ENCODE measurements at places on chromosomes 11 and 22. TPM values are rescaled to one million over a fixed set of nuclear protein-coding genes. Genes with fewer than 3 reads are reported as not detected.

DNA sequence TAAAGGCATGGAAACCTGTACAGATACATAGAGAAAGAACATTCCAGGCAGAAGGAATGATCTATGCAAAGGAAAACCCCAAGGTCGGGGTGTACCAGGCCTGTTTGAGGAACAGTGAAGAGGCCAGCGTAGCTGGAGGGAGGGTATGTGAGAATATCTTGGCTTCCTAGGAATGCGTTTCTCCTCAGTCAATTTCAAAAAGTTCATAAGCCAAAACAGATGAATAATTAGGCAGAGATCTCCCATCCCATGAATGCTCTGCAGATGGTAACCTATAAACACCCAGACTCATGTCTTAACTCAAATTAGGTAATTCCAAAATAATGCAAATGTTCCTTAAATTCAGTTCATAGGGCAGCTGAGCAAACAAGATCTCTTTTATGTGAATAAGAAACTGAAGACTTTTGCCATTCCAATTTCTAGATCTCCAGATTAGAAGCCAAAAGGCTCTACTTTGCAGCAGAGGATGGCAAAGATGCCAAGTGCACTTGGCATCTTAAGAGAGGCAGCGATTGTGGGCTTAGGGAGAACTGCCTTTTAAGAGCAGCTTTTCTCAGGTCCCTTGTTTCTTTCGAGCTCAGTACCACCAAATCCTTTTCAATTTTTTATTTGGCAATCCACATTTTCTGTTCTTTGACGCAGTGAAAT lies 13.2 kb downstream of the FAM118B start:
- no peaks in the 10 kb centered on the region for H3K27me3 ChIP-seq
- no peak for DNase-seq
- no peaks in the 10 kb centered on the region for H3K4me1 ChIP-seq
- no peaks in the 10 kb centered on the region for H3K36me3 ChIP-seq

DNA sequence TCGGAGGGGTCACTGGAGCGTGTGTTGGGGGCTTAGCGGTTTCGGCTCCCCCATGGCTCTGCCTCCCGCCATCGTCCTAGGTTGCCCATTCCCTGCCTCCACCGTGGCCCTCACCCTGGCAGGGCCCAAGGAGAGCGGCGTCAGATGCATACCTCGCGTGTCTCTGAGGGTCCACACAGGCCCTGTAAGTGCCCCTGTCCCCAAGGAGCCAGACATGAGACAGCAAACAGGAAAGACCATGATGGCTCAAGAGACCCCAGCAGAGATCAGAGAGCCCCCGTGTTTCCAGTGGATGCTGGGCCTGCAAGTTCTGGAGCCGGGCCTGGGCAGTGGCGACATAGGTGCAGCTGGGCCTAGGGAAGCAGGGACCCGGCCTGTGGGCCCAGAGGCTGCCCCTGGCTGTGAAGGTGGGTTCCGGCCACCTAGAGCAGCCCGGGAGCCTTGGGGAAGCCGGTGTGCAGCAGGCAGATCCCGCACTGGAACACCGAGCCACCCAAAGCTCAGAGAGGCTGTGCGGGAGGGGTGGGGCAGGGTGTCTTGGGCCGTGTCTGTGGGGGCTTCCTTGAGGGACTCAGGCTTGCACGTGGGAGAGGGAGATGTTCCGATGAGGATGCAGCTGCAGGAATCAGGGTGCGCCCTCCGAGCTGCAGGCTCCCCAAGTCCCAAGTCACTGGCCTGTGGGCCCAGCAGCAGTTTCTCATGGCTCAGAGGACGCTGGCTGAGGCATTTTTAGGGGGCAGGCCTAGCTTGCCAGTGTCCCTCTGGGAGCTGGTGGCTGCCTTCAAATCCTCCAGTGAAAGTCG lies 126.4 kb downstream of the KCNQ1OT1 start:
- no peak overlapping the region for H3K4me3 ChIP-seq
- H3K27me3 ChIP-seq = no peaks in the 10 kb centered on the region
- H3K36me3 ChIP-seq = no peaks in the 10 kb centered on the region
- no peak overlapping the region for H3K27ac ChIP-seq

GRCh38 chr11:93838967-93839366 lies 11.5 kb downstream of the VSTM5 start:
- H3K36me3 ChIP-seq = no peaks in the 10 kb centered on the region
- H3K4me3 ChIP-seq = no peak overlapping the region
- no peaks in the 10 kb centered on the region for H3K27me3 ChIP-seq
- H3K4me1 ChIP-seq = no peaks in the 10 kb centered on the region
- DNase-seq = no peak
- H3K27ac ChIP-seq = no peak overlapping the region

DNA sequence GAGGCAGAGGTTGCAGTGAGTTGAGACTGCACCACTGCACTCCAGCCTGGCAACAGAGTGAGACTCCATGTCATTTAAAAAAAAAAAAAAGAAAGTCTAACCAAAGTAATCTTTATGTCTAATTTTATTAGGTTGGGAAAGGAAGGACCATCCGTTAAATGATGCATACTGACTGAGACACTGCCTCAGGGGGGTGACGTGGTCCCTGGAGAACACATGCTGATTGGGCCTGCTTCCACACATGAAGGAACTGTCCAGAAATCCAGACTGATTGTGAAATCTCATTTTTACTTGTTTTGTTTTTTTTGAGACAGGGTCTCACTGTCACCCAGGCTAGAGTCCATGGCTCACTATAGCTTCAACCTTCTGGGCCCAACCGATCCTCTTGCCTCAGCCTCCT lies 5.5 kb downstream of the SF3A1 start:
- DNase-seq = no peak
- peaks cover 10% of the 10 kb centered on the region for H3K4me1 ChIP-seq
- peaks cover 81% of the 10 kb centered on the region for H3K36me3 ChIP-seq
- no peak overlapping the region for H3K27ac ChIP-seq

DNA sequence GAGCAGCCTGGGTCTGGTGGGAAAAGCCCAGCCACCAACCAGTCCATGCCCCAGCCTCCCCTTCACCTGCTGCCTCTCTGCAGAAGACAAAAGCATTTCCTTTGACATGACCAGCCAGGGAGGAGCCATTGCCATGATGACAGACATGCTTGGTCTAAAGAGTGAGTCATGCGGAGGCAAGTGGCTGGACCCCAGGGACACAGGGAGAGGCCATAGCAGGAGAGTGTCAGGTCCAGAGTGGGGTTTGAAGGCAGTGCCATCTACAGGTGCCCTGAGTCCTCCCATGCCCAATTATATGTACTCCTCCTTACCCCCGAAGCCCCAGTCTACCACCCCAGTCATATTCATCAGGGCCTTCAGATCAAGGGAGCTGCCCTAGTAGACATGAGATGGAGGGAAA lies 67.4 kb downstream of the SCN3B start:
- no peak overlapping the region for H3K4me3 ChIP-seq
- H3K4me1 ChIP-seq = peaks cover 5% of the 10 kb centered on the region
- no peak for DNase-seq

- no peaks in the 10 kb centered on the region for H3K36me3 ChIP-seq
- no peak overlapping the region for H3K27ac ChIP-seq
- no peak for DNase-seq
- H3K4me1 ChIP-seq = no peaks in the 10 kb centered on the region
- H3K27me3 ChIP-seq = no peaks in the 10 kb centered on the region
These were observed 17.5 kb downstream of the PDGFD start for GRCh38 chr11:104146421-104146820.

DNA sequence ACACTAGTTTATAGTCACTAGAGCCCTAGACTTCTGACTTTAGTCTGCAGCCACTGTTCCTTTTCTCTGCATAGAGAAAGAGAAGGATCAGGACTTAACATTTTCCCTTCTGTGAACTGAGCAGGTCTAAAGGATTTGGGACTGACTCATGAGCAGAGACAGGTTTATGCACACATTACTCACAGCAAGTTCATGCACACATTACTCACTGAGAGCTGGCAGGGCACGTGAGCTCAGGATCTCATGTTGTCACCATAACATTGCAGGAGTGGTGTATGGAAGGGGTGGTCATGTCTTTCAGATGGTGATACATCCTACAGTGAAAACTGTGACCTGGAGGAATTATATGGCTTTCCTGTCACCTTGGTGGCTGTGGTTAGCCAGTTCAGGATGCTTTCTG lies 56.4 kb downstream of the CEP164 start:
- H3K4me3 ChIP-seq = no peak overlapping the region
- H3K36me3 ChIP-seq = no peaks in the 10 kb centered on the region
- H3K27me3 ChIP-seq = no peaks in the 10 kb centered on the region
- DNase-seq = no peak
- no peak overlapping the region for H3K27ac ChIP-seq

DNA sequence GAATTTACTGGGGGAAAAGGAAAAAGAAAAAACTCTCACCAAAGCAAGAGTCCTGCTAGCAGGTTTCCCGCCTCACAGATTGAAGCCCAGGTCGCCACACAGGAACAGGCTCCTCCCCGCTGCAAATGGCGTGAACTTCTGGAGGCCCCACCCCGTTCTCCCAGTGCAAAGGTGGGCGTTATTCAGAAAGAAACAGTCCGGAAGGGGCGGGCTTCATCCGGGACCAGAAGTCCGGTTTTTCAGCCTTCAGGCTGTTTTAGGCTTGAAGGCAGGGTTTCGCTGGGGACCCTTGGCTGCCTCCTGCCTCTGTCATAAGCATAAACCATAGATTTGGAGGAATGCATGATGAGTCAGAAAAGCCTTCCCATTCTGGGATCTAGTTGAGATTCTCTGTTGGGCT lies 148.3 kb upstream of the POU2AF2 start:
- H3K4me3 ChIP-seq = no peak overlapping the region
- no peaks in the 10 kb centered on the region for H3K36me3 ChIP-seq
- no peaks in the 10 kb centered on the region for H3K4me1 ChIP-seq
- DNase-seq = no peak
- H3K27me3 ChIP-seq = no peaks in the 10 kb centered on the region
- no peak overlapping the region for H3K27ac ChIP-seq

- H3K27me3 ChIP-seq = peaks cover 2% of the 10 kb centered on the region
- no peaks in the 10 kb centered on the region for H3K4me1 ChIP-seq
- no peak for DNase-seq
- H3K27ac ChIP-seq = no peak overlapping the region
- H3K4me3 ChIP-seq = no peak overlapping the region
These were observed 52.1 kb downstream of the CNTF start for GRCh38 chr11:58674609-58675008.

- H3K4me1 ChIP-seq = peaks cover 47% of the 10 kb centered on the region
- H3K27ac ChIP-seq = peak overlapping the region; percentile 90
- H3K27me3 ChIP-seq = no peaks in the 10 kb centered on the region
- no peak overlapping the region for H3K4me3 ChIP-seq
These were observed 33.1 kb upstream of the SMPD1 start for GRCh38 chr11:6357222-6357621.

DNA sequence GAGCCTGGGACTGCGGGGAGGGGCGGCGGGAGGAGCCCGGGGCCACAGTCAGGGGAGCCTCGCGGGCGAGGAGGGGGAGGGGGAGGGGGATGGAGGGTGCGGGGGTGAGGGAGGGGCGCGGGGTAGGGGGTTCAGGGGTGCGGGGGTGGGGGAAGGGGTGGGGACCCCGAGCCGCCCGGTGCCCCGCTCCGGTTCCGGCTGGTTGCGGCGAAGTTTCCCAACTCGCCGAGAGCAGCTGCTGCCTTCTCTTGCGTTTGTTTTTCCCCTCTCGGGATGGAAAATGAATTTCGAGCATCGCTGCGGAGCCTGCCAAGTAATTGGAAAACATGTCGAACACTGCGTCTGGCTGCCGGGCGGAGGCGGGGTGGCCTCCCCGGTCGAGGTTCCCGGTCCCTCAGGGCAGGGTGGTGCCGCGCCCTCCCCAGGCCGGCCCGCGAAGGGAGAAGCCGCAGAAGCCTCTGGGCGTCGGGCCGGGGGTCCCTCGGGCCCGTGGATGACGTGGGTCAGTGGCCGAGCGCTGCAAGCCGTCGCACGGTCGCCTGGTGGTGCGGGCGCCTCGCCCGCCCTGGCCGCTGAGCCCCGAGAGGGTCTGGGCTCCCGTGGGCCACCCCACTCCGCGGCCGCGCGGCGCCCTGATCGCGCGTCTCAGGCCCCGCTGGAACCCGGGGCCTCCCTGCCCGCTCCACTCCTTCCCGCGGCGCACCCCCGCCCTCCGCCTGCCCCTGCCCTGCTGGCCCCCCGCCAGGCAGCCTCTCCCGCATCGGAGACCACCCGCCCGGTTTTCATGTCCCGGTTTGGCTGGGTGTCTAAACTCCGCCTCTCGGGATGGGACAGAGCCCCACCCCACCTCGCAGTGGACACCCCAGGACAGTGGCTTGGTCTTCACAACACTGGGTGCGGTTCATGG lies 12.1 kb downstream of the SPATA19 start:
- no peak overlapping the region for H3K27ac ChIP-seq
- H3K4me1 ChIP-seq = no peaks in the 10 kb centered on the region
- no peaks in the 10 kb centered on the region for H3K27me3 ChIP-seq

GRCh38 chr22:46823654-46824053 lies 61.2 kb downstream of the TBC1D22A start:
- peaks cover 15% of the 10 kb centered on the region for H3K4me1 ChIP-seq
- H3K27ac ChIP-seq = no peak overlapping the region
- no peaks in the 10 kb centered on the region for H3K36me3 ChIP-seq
- H3K27me3 ChIP-seq = no peaks in the 10 kb centered on the region

DNA sequence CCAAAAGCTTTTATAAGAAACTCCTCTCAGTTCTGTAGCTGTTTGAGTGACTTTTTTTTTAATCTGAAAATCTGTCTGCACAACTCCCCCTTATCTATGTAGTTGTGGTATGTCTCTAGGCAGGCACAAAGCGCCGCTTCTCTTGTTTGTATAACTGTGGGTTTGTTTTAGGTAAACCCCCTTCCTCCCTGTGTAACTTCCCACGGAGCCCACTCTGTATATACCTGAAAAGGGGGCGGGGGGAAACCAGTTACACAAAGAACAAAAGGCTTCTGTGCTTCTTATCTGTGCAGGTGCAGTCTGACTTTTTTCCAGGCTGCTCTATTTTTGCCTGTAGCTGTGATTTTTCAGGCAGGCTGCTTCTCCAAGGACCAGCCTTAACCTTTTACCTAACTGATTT lies 13.2 kb downstream of the OR10AG1 start:
- no peak overlapping the region for H3K4me3 ChIP-seq
- DNase-seq = no peak
- H3K4me1 ChIP-seq = no peaks in the 10 kb centered on the region
- no peak overlapping the region for H3K27ac ChIP-seq
- H3K36me3 ChIP-seq = no peaks in the 10 kb centered on the region
- H3K27me3 ChIP-seq = no peaks in the 10 kb centered on the region

GRCh38 chr11:7520011-7520942 lies 6.5 kb downstream of the PPFIBP2 start:
- H3K4me1 ChIP-seq = no peaks in the 10 kb centered on the region
- H3K27me3 ChIP-seq = no peaks in the 10 kb centered on the region
- no peak for DNase-seq
- H3K36me3 ChIP-seq = no peaks in the 10 kb centered on the region
- no peak overlapping the region for H3K4me3 ChIP-seq

Gene FGF19
- total RNA-seq = 10.3 TPM

Gene TIGD3
- 0.25 TPM for total RNA-seq

Gene GRIA4
- not detected for total RNA-seq

Gene TSPAN4
- 118 TPM for total RNA-seq

Gene FZD4
- 0.91 TPM for total RNA-seq

Gene SYT8
- 0.06 TPM for total RNA-seq

Gene OR51B2
- not detected for total RNA-seq

Gene OR51V1
- total RNA-seq = not detected

Gene IGF2
- 31.5 TPM for total RNA-seq

Gene EFCAB6
- total RNA-seq = 0.50 TPM

Gene CHRM1
- total RNA-seq = not detected

Gene ZW10
- 16.8 TPM for total RNA-seq

Data from SJSA1 (cell line).